ENCODE measurements at places on chromosomes 1 and 21.

DNA sequence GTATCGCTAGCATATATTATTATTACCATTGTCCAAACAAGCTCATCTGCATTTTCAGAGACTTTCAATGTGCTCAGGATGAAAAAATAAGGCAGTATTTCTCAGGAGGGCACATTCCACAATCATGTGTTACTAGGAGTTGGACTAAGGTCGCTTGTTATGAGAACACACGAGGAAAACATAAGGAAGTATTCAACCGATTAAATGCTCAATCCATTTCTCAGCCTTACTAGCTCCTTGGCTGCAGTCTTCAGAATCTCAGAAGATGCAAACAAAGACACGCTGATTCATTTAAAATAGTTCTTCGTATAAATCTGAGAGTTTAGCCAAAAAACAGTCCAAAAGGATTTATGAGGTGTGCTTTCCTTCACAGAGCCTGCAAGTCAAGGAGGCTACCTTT is 82.0 kb upstream of the JAK1 start:
- no peak for DNase-seq

DNA sequence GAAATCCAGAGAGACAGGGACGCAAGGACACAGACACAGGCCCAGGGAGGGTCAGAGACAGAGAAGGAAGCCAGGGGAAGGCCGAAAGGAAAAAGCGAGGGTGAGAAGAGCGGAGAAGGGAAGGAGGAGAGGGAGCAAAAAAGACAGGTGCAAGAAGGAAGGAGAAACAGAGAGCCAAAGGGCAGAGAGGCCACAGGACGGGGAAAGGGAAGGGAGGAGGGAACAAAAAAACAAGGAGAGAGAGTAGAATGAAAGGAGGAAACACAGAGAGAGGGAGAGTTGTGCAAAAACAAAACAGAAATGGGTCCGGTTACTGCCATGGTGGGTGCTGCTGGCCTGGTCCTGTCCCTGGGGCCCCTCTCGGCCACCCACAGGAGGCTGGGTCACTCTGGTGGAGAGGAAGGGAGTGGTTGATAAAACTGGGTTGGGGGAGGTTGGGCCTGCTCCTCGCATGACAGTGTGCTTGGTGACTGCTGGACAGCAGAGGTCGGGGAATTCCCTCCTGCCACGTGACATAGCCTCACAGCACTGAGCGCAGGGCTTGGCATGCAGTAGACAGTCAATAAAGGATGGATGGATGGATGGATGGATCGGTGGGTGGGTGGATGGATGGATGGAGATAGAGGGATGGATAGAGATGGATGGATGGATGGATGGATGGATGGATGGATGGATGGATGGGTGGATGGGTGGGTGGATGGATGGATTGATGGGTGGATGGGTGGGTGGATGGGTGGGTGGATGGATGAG is 64.8 kb downstream of the RAP1GAP start:
- no peak for DNase-seq

DNA sequence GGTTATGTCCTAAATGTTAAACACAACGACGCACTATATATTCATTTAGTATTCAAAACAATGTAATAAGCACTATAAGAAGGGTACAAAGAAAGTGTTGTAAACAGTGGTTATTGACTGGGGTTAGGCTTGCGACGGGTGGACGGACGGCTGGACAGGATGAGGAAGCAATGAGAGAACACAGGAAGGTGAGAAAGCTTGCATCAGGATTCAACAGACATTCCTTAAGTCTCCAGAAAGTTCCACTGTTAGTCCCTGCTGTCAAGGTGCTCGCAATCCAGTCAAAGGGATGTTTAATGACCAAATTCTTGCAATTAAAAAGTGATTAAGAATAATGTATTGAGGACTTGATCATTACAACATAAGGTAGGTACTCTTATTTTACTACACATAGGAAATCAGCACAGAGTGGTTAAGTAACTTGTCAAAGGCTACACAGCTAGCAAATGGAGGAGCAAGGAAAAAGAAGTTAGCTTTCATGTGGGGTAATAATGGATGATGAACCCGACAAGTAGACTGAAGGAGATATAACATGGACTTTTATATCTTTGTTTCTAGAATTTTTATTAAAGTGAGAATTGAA is 994 bp upstream of the ACBD6 start:
- DNase-seq: no peak

GRCh38 chr1:200258447-200259375 is 151.1 kb downstream of the ZNF281 start:
- DNase-seq: peak; percentile 18

DNA sequence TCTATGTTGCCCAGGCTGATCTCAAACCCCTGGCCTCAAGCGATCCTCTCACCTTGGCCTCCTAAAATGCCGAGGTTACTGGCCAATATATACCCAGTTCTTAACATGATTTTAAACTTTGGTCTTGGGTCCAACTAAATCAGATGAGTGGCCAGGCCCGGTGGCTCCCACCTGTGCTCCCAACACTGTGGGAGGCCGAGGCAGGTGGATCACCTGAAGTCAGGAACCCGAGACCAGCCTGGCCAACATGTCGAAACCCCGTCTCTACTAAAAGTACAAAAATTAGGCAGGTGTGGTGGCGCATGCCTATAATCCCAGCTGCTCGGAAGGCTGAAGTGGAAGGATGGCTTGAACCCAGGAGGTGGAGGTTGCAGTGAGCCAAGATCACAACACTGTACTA is 29.6 kb downstream of the TOMM20 start:
- DNase-seq: no peak

- DNase-seq: peak; percentile 64
Measured at GRCh38 chr1:203271018-203271743, 34.1 kb upstream of the BTG2 start.

GRCh38 chr1:169345511-169345910 is 22.1 kb downstream of the NME7 start:
- no peak for DNase-seq

GRCh38 chr1:24905979-24906720 is 23.9 kb downstream of the RUNX3 start:
- no peak for DNase-seq

GRCh38 chr1:206566999-206567398 is 45.3 kb downstream of the EIF2D start:
- no peak for DNase-seq

GRCh38 chr1:172498857-172499256 is 34.1 kb upstream of the SUCO start:
- DNase-seq: no peak

DNA sequence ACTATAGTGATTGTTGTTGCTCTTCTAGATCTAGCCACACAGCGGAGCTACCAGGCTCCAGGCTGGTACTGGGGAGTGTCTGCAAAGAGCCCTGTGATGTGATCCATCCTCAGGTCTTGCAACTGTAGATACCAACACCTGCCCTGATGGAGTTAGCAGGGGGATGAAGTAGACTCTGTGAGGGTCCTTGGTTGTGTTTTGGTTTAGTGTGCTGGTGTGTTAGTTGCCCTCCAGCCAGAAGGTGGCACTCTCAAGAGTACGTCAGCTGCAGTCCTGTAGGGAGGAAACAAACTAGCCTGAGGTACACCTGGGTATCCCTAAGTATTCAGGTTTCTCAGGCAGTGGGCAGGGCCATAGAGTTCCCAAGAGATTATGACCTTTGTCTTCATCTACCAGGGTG is 81.2 kb upstream of the TMPRSS2 start:
- DNase-seq: no peak

DNA sequence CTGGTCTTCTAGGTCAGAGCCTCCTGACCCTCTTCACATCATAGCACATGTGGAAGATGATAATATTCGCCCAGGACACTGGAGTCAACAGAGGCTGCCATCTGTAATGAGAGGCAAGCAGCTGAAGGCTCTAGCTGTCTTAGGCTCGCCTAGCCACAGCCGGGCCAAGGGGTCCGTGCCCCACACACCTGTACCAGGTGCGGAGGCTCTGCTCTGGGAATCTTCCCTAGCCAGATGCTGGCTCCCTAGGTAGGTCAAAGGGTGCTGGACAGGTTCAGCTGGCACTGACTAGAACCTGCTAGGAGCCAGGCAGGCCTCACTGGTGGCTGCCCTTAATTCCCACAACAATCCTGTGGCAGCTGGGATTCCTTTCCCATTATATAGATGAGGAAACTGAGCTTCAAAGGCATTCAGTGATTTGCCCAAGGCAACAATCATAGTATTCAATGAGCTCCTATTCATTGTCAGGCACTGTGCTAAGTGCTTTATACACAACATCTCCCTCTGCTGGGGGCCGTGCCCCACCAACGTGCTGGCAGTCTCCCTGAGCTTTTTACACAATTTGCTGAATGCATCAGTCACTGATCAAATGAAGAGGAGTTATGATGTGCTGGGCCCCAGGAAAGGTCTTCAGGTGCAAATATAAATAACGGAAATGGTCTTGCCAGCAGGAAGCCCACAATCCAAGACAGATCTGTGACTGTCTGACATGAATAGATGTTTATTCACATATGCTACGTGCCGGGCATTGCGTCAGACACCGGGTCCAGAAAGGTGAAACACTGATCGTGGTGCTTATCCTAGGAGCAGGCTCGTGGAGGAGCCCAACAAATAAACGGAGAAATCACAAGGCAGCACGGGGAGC is 58.0 kb downstream of the DDX20 start:
- DNase-seq: no peak

DNA sequence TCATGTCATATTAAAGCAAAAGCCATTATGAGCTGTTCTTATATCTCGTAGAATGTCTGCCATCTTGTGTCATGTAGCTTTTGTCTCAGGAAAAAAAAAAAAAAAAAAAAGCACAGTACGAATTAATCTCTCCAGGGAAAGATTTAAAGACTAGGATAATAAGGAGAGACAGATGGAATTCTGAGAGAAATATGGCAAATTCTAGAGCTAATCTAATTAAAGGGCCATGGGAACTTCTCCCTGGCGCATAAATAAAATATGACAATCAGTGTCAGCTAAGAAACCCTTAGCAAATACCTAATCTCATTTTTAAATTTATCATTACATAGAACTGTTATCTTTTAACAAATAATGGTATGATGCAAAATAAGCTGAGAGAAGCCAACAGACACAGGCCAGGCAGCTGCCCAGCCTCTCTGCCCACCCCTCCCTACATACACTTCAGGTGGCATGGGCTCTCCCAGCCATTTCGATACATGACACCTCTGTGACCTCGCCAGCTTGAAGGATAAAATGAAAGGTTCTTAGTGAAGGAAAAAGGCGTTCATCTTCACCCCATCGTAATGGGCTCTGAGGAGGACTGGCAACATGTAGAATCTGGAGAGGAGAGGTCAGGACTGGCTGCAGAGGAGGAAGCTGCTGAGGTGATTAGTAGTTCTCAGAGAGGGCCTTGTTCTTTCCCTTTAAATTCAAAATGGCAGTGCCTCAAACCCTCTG is 39.8 kb downstream of the DISC1 start:
- DNase-seq: no peak

DNA sequence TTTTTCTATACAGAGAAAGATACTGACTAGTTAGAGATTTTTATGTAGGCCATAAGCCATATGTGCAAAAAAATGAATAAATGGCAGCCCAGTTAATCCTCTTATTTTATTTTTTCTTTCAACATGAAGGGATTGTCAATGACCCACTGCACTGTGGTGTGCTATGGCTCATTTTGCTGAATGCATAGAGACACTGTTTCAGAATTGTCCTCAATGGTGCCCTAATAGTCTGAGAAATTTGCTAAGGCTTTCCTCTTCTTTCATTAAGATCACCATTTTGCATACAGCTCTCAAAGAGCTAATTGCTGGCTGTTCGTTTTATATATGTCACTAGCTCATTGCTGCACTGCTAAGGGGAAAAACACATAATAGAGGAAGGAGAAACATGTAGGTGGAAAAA is 189.5 kb downstream of the SLC44A5 start:
- DNase-seq: no peak

- no peak for DNase-seq
Measured at GRCh38 chr1:81192647-81193642, 607.8 kb upstream of the ADGRL2 start.

- peak; percentile 2 for DNase-seq
Measured at GRCh38 chr21:21232320-21232719, 234.1 kb downstream of the NCAM2 start.

DNA sequence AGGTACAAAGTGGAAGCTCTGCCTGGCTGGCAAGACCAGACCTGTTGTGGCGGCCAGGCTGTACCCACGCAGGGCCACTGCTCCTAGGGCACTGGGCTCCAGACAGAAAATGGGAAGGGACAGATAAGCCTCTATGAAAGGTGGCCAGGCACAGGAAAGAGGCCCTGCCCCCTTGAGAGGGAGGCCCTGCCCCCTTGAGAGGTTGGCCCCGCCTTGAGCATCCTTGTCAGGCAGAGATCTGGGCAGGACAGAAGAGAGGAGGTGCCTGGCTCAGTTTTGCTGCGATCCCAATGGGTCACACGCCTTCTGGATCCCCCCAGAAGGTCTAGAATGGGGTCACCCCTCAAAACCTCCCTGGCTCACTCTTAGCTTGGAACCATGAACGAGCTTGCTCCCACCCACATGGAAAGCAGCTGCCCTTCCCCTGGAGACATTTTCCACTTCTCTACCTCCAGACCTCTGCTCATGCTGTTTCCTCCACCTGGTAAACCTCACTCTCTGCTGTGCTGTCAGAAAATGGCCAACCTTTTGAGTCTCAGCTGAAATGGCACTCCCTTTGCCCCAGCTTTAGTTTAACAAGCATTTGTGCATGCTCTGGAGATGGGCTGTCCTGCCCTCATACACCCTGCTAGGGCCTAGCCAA is 17.5 kb upstream of the ECE1 start:
- no peak for DNase-seq

- peak; percentile 22 for DNase-seq
Measured at GRCh38 chr1:228376262-228376628, 30.4 kb downstream of the TRIM11 start.

GRCh38 chr1:22489823-22490222 is 38.2 kb downstream of the ZBTB40 start:
- no peak for DNase-seq

DNA sequence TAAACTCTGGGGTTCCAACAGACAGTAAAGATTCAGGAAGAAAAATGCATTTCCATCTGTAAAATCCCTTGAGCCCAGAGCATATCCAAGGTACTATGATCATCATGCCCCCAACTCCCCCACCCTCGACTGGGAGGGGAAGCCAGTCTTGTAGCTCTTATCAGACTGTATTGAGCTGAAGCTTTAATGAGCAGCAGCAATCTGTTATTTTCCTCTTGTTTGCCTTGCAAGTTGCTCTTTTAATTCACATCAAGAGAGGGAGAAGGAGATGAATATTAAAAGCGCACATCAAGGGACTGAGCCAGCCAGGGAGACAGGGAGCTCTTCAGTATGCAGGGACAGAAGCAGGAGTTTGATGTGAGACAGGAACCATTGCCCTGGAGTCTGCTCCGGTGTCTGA is 52.5 kb upstream of the KCNA3 start:
- no peak for DNase-seq

DNA sequence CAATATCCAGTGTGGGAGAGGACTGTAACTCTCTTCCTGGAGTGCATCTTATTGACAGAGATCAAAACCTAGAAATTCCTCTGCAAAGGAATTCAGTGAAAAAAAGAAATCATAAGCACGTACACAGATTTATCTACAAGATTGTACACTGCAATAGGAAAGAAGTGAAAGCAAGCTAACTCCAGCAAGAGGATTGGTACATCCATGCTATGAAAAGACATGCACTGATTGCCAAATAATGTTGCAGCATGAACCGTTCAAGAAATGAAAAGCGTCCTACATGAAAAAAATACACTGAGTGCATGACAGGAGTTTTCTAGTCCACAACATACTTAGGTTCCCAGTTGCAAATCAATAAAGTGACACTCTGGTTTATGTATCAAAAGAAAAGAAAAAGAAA is 1.9 kb upstream of the MGST3 start:
- no peak for DNase-seq

- DNase-seq: no peak
Measured at GRCh38 chr21:39630191-39630591, 17.5 kb downstream of the B3GALT5 start.

Data from hepatic stellate cell (primary cell).